ENCODE measurements at places on chromosomes 1 and 21.
A peak's percentile ranks its signal among the peaks of the same experiment; 100 is the strongest.

DNA sequence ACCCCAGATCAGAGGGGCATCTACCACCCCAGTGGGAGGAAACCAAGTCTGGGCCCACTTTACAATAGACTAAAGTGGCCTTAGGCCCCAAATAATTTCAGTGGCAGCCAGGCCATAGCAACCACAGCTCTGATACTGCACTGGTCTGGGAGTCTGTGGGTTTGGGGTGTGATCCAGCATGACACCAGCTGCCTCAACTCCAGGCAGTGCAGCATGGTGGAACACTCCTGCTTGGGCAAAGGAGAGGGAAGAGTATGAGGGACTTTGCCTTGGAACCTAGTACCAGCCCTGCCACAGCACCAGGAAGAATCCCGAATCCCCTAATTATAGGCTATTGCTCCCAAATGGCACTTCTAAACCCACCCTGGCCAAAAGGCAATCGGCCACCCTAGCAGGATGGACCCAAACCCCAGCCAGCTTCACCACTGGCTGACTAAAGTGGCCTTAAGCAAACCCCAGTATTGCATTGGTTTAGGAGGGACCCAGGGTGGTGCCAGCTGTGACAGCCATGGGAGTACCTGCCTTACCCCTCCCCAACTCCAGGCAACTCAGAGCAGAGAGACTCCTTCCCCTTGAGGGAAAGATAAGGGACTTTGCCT is 47.1 kb downstream of the PACC1 start:
- DNase-seq: no peak

DNA sequence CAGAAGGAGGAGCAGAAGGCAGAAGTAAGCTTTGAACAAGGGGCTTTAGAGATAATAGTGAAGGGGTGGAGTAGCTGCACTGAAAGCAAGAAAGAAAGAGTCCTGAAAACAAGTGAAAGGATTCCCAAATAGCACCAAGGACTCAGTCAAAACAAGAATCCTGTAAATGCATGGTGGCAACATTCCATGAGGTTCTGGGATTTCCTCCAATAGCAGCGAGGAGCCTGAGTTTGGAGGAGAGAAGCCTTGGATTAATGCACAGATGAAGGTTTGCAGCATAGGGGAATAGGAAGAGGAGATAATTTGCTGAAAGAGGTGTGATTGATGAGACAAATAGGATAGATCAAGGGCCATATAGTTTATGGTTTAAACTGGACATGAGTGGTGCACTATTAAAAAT is 10.9 kb downstream of the KRTAP22-2 start:
- DNase-seq: no peak

GRCh38 chr1:206784471-206784903 is 12.2 kb upstream of the IL10 start:
- DNase-seq: no peak

DNA sequence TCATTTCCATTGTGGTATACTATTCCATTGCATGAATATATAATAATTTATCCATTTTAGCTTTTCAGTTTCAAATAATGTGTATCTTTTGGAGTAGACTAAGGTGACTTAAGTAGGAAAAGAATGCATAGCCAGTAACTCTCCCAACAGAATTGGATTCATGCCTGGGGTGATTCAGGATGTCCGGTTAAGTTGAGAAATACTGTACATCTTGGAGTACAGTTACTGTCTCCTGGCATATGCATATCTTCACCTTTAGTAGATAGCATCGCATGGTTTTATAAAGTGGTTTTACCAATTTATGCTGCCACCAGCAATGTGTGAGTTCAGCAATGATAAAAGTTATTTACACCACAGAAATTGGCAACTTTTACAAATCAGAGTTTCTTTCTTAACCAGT is 18.6 kb upstream of the SLC6A9 start:
- DNase-seq: no peak

GRCh38 chr1:20551161-20551560 is 1.2 kb upstream of the FAM43B start:
- DNase-seq: no peak

DNA sequence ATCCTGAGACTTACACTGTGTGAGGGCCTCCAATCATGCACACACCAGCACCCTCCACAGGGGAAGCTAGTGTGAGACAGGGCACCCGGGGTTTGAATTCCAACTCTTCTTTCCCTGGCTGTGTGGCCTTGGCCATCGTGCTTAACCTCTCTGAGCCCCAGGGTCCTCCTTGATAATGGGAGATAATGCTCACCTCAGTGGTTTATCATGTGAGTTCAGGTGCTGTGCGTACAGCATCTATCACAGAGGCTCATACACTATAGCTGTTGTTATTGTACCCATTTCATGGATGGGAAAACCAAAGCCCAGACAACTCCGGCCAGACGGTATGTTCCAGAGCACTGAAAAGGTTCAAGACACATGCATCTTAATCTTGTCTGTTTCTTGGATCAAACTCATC is 16.0 kb upstream of the UBXN10 start:
- DNase-seq: no peak

DNA sequence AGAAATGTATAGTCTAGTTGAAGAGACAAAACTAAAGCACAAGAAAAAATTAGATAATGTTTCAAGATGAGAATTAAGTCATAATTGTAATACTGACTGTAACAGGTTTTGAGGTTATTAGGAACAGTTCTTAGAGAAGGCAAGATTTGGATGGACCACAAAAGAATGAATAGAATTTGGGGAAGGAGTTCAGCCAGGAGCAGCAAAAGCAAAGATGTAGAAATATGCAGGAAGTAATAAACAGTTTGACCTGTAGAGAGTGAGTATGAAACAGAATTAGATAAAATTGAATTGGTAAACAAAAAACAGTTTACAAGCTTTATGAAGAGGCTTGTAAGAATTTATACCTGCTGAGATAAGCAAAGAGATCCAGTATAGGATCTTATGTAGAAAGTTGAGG is 16.3 kb downstream of the VPS45 start:
- no peak for DNase-seq

GRCh38 chr1:164310166-164310565 is 248.8 kb upstream of the PBX1 start:
- DNase-seq: no peak

- no peak for DNase-seq
Observed at GRCh38 chr1:68144856-68145255, 87.5 kb downstream of the WLS start.

- DNase-seq: peak; percentile 99
Observed at GRCh38 chr1:201108614-201109013, 3.6 kb downstream of the CACNA1S start.

DNA sequence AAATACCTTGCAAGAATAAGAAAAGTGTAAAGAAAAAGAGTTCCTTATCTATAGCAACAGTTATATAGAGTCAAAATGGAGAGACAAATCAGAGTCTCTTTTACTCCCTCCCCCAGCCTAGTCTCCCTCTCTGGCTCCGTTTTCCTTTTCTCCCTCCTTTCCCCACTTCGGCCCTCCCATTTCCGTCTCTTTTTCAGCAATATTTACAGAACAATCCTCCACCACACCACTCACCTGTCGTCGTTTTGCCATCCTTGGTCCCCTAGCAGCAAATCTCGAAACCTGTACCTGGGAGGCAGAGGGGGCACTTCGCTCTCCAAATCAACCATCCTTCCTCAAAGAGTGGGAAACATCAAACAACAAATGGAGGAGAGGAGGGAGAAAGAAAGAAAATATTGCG is 259 bp downstream of the KCNT2 start:
- DNase-seq: no peak

DNA sequence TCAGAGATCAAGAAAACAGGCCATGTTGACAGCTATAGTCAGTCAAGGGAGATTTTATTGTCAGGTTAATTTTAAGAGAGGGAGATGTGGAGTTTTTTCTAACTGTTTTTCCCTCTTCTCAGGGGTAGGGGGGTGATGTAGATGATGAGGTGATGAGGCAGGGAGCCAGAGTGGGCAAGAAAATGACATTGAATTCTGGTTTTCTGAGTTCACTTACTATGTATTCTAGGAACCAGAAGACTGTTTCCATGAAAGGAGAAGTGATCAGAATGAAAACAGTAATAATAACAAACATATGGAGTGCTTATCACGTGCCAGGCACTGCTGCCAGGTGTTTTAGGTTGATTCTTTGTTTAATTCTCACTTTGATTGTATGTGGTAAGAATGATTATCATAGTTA is 40.2 kb downstream of the CASQ2 start:
- DNase-seq: no peak

- no peak for DNase-seq
Observed at GRCh38 chr1:196209265-196209664, 399.0 kb downstream of the KCNT2 start.

DNA sequence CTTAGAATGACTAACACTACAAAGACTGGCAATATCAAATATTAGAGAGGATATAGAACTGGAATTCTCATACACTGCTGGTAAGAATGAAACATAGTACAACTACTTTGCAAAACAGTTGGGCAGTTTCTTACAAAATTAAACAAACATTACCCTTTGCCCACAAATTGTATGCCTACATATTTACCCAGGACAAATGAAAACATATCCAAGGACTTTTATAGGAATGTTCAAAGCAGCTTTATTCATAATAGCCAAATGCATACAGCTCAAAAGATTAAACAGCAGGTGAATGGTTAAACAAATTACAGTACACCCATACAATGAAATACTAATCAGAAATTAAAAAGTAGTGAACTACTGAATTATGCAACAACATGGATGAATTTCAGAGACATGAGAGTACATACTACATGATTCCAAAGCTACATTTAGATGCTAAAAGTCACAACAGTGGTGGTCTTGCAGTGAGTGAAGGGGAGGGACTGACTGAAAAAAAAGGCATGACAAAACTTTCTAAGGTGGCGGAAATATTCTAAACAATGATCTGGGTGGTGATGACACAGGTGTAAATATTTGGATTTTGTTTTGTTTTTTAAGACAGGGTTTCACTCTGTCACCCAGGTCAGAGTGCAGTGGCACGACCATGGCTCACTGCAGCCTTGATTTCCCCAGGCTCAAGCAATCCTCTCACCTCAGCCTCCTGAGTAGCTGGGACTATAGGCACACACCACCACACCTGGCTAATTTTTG is 40.4 kb downstream of the LYST start:
- DNase-seq: no peak

DNA sequence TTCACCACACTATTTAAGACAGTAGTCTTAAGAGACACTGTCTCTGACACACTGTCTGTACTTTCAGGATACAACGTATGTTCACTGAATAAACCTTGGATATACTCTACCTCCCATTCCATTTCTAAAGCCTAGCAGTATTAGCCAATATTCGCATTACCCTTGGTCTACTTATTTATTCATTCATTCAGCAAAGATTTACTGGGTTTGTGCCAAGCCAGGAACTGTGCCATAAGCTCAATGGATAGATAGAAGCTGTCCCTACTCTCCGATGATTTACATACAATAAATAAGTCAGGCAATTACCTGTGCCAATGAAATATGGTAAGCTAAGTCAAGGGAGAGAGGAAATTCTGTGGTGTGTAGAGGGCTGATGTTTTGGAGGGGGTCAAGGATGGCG is 195.2 kb upstream of the RAB4A start:
- DNase-seq: no peak

DNA sequence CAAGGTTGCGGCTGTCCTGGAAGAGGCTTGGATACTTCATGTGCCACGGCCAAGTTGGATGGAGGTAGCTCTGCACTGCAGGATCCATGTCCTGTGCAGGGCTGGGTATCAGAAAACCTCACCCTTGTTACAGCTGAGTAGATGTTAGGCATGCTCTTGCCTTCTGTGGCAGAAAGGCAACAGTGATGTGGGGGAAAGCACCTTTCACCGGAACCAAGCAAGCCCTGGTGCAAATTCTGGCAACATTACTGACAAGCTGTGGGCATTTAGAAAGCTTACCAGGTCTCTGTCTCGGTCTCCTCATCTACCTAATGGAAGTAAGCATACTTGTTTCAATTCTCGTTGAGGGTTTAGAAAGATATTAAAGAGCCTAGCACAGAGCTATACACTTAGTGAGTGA is 14.5 kb upstream of the CDCA8 start:
- no peak for DNase-seq

- no peak for DNase-seq
Observed at GRCh38 chr1:6802454-6802853, 17.2 kb downstream of the CAMTA1 start.

DNA sequence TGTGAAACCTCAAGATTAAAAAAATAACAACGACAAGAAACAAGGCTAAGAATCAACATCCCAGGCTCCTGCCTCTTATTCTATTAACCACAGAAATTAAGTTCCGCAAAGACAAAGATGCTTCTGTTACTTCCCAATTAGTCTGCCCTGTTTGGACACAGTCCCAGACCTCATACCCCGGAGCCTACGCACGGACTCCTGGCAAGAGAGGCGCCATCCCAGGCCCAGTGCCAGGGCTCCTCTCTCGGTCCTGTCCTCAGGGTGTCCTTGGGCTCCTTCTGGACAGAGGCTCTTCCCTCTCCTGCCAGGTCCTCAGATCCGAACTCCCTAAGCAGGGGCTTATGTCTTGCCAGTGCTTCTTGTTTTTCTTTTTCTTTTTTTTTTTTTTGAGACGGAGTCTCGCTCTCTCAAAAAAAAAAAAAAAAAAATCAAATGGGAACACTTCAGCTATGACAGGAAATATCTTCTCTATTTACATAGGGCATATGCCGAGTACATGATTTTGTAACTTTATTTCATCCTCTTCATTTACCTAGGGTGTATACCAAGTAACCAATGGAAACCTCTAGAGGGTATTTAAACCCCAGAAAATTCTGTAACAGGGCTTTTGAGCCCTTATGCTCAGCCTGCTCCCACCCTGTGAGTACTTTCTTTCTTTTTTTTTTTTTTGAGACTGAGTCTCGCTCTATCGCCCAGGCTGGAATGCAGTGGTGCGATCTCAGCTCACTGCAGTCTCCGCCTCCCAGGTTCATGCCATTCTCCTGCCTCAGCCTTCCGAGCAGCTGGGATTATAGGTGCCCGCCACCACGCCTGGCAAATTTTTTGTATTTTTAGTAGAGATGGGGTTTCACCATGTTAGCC is 11.7 kb upstream of the ENO1 start:
- no peak for DNase-seq

- no peak for DNase-seq
Observed at GRCh38 chr1:154943649-154944400, 7.3 kb upstream of the PMVK start.

GRCh38 chr1:229169399-229169798 is 101.5 kb upstream of the RAB4A start:
- DNase-seq: no peak

All from NCI-H1436 treated with DMSO at 0.1 percent for 48 hours (cell line).